Activated CD4-positive, alpha-beta T cell treated with anti-CD3 and anti-CD28 coated beads, Interleukin-10, Interleukin-2, amounts not matched to agents 100 ng/mL and 50 ng/mL, durations not matched to agents 16 hours and 8 hours (primary cell): ENCODE measurements at places on chromosomes 1 and 21.

DNA sequence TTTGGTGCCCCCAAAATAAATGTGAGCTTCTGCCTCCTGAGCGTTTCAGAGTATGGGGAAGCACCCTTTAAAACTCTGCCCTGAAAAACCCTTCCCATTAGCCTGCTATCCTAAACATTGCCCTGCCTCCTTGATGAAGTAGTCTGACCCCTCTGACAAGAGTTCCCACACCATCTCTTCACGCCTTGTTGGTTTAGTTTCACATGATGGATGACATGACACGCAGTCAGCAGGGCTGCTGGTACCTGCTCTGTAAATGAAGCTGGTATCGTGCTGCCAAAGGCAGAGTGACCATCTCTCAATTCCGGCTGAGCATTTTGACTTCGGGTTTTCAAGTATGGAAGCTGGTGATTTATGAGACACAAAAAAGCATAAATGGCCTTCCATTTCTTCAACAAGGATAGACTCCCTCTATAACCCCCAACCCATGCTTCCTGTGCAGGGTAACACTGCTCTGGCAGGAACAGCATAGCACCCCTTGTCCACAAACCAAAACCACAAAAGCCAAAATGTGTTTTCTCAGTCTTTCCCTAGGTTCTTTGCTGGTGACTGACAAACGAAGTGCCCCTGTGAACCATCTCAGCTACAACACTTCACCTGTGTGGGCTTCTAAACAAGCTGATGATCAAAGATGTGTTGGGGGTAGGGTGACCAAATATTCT lies 444.6 kb downstream of the NUF2 start:
- DNase-seq, result no peak

- DNase-seq, result no peak
Observed at GRCh38 chr1:3219005-3219790, 150.2 kb downstream of the PRDM16 start.

- no peak for DNase-seq
Observed at GRCh38 chr1:51568231-51568935, 48.5 kb upstream of the OSBPL9 start.

GRCh38 chr1:232766241-232766890 lies 38.9 kb upstream of the MAP10 start:
- DNase-seq, result no peak

- DNase-seq, result no peak
Observed at GRCh38 chr1:13556224-13556764, 27.3 kb upstream of the PDPN start.

GRCh38 chr1:76285578-76286135 lies 211.1 kb downstream of the ST6GALNAC3 start:
- DNase-seq, result no peak

DNA sequence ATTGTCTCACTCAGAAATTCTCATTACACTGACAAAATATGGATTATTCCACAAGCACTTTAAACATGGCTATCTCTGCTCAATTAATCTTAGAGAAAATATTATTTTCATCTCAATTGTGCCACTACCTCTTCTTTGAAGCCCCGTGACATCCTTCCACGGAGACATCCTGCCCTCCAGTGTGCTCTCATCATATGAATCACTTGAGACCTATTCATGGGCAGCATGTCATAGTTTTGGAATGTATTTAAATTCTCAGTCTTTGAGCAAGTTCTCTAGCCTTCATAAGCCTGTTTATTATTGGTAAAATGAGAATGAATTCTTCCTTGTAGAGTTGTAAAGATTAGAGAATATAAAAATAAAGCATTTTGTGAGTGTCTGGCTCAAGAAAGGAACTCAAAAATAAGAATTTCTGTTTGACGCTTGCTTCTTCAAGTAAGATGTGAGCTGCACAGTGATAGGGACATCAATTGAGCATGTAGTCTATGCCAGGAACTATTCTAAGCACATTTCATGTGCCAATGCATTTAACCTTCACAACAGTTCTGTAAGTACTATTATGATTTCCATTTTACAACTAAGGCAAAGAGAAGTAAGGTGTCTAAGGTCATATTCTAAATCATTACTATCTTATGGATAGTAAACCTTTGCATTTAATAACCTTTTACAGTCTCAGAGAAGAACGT lies 557.4 kb upstream of the ZRANB2 start:
- DNase-seq, result no peak

GRCh38 chr1:23895993-23896392 lies 17.2 kb downstream of the CNR2 start:
- no peak for DNase-seq

- DNase-seq, result no peak
Observed at GRCh38 chr21:43658769-43659135, 536 bp downstream of the HSF2BP start.

DNA sequence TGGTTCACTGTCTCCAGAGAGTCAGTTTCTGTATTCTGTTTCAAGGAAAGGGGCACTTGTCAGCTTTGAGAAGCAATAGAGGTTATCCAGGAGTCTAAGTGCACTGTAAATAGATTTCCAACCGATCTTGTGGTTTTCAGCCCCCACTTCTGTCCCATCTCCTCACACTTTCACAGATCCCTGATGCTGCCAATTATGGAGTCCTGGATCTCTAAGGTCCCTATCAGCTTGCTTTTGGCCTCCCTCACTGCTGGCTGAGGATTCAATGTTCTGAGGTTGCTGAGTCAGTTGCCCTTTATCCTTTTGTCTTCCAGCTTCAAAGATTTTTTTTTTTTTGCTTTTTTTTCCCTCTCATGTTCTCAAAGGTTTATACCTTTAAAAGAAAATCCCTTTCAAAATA lies 98.4 kb downstream of the DIRAS3 start:
- no peak for DNase-seq

DNA sequence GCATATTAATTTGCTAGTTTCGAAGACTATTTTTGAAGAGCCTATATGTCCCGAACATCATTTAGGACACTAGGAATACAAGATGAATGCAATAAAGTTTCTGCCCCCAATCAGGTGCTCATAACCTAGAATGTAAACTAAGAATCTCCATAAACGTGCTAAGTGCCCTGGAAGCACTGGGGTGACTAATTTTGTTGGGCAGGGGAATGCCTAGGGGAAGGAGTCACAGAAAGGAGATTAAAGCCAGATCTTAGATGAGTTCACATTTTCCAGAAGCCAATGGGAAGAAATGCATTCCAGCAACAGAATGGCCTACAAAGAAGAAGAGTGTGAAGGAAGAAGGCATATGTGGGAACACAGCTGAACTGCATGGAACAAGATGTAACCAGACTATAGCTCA lies 19.5 kb downstream of the SCYL3 start:
- no peak for DNase-seq

GRCh38 chr1:63713627-63714481 lies 60.0 kb upstream of the ROR1 start:
- DNase-seq, result no peak

GRCh38 chr1:23202263-23202749 lies 15.0 kb downstream of the HTR1D start:
- no peak for DNase-seq
